ENCODE measurements at places on chromosomes 13 and 19.

GRCh38 chr13:114161644-114162532 is 17.2 kb upstream of the CFAP97D2 start:
- DNase-seq, result no peak

DNA sequence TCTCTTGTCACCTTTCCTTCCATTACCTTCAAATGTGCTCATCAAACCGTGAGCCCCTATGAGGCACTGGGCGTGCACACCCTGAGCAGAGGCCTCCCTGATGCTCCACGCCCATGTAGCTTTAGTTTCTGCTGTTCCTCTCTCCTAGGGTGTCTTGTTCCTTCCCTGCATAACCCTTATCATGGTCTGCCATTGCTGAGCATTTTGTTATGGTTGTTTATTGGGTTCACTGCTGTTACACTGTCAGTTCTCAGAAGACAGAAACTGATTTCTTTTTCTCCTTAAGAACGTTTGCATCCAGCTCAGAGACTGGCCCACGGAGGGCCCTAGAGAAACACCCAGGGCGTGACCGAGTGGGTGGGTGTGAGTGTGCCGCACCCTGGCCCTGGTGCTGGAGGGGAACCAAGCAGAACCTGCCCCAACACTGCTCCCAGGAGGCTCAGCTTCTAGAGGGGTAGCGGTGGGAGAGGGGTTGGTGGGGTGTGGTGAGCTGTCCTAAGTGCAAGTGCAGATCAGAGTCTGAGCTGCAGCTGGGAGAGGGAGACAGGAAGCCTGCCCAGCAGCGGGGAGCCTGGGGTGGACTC is 61.4 kb upstream of the URI1 start:
- no peak for DNase-seq

GRCh38 chr19:30385666-30386065 is 13.5 kb downstream of the ZNF536 start:
- DNase-seq, result no peak

GRCh38 chr13:55517312-55517711 is 1623.4 kb upstream of the PRR20A start:
- no peak for DNase-seq

DNA sequence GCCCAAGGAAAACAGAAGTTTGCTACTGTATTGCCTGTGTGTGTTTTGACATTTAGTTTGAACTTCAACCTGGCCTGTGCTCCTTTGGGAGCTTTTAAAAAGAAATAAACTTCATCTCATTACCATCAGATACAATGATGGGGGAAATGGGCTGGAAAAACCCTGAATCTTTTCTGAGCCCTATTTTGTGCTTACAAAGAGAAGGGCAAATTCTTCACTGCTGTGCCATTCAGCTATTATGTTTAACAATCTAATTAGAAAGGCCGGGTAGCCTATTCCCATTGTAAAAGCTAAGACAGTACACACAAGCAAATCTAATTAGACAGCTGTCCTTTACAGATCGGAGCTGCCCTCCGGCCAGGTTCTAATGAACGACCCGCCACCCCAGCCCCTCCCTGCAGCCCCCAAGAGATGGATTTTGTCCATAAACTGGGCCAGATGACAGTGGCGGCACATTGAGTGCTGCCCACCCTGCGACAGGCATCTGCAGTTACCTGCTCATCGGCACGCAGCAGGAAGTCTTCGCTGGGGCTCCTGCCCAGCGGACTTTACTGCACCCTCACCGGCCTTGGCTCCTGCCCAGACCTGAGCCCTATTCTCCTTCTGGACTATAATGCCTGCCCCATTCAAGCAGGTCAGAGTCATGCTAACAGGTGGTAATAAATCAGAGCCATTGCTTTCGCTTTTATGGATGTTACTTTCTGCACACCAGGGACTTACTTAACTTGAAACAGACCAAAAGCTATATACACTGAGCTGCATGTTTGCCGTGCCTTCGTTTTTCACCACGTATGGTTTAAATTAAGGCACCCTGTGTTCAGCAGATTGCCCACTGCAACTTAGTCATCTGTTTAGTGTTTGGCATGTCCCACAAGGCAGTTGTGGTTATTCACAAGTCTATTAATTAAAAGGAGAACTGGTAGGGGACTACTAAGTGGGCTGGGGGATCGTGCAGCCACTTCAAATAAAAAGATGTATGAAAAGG is 549.6 kb downstream of the FGF9 start:
- no peak for DNase-seq

- no peak for DNase-seq
These were observed 5.5 kb upstream of the PEPD start for GRCh38 chr19:33527125-33527524.

GRCh38 chr19:53867225-53868090 is at the start of gene MYADM:
Gene MYADM, plus strand, starts transcription at chr19:53867883. Its CDS starts 5,647 bp downstream, at chr19:53873530.
- DNase-seq, result peak; percentile 99
